ENCODE measurements at places on chromosomes 6 and 20. TPM values are rescaled to one million over a fixed set of nuclear protein-coding genes. Genes with fewer than 3 reads are reported as not detected.

The SIRPB1 gene
- 1.5 TPM for polyA plus RNA-seq

The CD24 gene
- polyA plus RNA-seq, result 1,071 TPM

The CD109 gene
- 14.8 TPM for polyA plus RNA-seq

The HDGFL1 gene
- not detected for polyA plus RNA-seq

The ZBTB12 gene
- polyA plus RNA-seq, result 23.5 TPM

The PNLDC1 gene
- polyA plus RNA-seq, result 0.25 TPM

DNA sequence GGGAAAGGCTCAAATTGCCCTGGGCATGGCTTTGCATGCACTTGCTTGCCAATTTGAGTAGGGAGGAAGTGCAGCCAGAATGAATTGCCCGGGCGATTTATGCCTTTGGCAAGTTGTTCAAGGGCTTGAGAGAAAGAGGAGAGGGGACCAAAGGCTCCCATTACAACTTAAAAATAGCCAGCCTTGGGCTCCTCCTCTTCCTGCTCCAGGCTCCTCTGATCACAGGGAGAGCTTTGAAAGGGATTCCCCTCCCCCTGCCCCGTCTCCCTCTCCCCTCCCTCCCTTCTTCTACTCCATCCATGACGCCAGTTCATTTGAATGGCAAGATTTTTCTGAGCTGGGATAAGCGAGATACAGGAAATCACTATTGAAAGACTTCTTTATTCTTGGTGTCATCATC is 304.9 kb upstream of the JAG1 start:
- DNase-seq, result no peak

DNA sequence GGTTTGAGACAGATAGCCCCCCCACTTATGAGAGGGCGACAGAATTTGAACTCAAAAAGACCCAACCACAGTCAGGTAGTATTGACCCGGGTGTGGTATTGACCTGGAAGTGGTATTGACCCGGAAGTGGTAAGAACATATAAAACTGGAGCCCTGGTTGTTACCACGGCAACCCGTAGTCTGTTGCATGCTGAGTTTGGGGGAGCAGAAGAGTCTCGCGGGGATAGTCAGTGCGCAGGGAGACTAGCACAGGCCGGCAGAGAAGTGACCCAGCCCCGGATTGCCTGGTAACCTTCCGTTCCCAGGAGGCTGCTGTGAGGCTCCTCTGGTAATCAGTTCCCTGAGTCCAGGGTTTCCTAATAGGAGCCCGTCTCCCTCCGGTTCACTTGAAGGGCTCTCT is 96.2 kb downstream of the SNX5 start:
- no peak for DNase-seq

DNA sequence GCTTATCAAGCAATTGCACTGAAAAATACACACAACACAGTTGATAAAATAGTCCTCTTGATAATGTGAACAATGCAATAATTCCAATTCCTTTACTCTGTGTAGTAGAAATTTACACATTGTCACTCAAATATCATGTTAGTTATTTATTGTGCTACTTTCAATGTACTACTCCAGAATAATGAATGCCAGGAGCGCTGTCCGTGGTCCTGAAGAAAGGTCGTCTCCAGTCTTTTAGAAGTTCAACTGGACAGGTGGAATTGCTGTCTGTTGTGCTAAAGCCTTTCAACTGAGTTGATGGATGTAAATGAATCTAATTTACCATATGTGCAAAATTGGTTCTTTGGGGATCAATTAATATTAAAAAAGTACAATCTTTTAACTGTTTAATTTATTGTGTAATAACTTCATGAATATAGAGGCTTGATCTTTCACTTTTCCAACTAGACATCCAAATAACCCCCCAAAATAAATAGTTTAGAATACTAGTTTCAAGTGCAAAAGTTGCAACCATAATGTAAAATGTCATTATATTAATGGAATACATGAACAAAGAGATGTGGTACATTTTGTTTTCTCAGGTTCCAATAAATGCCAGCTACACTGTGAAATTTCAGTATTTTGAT is 3.2 kb downstream of the GRIK2 start:
- DNase-seq, result no peak

GRCh38 chr6:16656451-16656850 is 104.8 kb downstream of the ATXN1 start:
- DNase-seq, result no peak

- DNase-seq, result no peak
Measured at GRCh38 chr6:30111266-30111856, 1.5 kb downstream of the TRIM31 start.

- no peak for DNase-seq
Measured at GRCh38 chr20:911882-912600, 4.1 kb downstream of the ANGPT4 start.

DNA sequence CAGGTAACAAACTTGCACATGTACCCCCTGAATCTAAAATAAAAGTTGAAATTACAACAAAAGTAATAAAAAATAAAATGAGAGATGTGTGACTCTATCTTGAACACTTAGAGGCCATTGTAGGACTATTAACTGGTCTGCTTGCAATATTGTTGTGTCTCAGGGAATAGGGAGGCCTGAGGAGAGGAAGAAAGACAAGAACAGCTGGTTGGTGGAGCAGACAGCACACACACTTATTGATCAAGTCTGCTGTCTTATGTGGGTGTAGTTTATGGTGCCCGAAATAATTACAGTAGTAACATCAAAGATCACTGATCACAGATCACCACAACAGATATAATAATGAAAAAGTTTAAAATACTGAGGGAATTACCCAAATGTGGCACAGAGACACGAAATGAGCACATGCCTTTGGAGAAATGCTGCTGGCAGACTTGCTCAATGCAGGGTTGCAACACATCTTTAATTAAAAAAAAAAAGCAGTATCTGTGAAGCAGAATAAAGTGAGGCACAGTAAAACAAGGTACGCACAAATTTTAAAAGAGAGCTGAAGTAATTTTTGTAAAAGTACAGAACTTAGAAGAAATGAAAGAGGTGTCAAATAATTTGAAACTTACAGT is 110.1 kb upstream of the HDAC2 start:
- DNase-seq, result no peak

GRCh38 chr6:133632206-133632605 is 256.7 kb upstream of the TCF21 start:
- no peak for DNase-seq

DNA sequence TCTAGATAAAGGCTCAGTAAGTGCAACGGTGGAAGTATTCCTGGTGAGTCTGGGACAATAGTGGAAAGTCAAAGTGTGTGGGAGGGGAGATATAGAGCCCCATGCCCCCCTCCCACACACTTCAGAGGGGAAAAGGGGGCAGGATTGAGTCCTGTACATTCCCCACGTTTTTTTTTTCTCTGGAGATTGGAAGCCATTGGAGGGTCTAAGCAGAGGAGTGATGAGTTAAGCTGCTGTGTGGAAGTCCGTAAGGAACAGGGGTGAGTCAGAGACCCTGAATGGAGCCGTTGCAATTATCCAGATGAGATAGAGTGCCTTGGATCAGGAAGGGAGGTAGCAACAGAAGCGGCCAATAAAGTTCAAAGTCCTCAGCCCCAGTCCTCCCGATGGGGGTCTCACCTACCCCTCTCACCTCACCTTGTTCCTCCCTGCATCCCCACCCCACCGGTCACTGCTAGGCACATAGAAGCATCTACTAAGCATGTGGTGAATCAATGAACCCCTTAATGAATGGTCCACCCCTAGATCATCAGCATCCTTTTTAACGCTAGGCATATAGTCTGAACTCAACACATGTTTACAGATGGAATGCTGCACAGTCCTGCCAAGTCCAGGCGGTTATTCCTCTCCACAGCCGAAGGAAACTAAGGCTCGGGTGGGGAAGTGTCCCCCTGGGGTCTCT is 662 bp upstream of the SLC9A8 start:
- DNase-seq, result no peak

DNA sequence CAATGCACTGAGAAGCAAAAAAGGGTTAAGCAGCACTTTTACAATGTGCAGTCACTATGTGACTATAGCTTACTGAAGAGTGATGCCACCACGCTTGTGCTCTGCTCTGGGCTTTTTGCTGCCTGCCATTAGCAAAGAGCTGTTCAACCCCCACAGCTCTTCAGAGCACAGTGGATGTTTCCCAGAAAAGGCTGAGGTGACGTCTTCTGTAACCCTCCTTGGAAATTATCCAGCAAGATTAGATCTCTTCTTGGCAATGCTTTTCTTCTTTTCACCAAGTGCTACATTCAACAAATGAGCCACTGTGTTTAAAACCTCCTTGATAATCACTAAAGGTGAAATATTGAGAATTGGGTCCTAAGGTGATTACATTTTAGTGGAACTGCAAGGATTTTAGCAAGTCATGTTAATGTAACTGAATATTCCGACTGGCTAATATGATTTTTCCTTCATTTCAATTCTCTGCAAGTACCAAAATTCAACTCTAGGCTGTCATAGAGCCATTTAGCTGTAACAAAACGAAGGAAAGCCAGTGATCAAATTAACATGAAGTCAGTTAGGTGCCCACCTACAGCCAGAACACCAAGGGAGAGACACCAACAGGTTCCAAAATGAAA is 34.9 kb downstream of the ELOVL5 start:
- DNase-seq, result no peak

DNA sequence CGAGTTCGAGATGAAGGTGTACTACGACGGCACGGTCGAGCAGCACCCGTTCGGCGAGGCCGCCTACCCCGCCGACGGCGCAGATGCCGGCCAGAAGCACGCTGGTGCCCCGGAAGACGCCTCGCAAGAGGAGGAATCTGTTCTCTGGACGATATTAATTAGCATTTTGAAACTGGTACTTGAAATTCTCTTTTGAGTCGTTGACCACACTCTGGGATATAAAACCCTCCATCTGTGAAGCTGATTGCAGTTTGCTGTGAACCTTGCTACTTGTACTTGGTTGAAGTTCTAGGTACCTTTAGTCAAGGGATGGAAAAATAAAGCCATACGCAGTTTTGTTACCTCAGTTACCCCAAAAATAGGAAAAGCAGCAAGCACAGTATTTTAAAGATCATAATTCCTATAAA is 917 bp downstream of the C6orf120 start:
- DNase-seq, result no peak
